ENCODE measurements at places on chromosomes 7 and 10.

DNA sequence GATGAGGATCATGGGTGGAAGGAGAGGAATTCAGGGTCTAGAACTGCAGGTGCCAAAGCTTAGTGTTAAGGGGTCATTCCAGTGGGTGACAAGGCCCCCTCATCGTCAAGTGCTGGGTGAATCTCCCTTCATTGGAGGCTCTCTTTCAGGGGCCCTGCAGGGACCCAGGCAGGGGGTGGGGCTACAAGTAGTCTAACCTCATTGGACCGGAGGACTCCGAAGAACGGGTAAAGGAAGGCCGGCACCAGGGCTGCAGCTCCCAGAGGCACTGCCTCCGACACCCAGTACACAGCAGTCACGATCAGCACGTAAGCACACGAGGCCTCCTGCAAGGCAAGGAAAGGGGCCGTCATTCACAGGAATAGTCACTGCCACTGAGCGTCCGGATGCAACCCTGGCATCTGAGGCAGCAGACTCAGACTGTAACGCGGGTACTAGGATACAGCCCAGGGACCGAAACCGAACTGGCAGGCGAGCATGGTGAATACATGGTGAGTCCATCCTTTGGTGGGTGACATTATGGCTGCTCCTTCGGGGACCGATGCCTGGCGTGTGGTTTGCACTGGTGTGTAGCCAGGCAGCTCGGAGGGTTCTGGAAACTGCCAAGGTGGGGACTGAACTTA, 6.7 kb downstream of the SLC13A4 start:
- no peak for DNase-seq

- no peak for DNase-seq
Measured at GRCh38 chr10:28822719-28823464, 145.6 kb downstream of the BAMBI start.

DNA sequence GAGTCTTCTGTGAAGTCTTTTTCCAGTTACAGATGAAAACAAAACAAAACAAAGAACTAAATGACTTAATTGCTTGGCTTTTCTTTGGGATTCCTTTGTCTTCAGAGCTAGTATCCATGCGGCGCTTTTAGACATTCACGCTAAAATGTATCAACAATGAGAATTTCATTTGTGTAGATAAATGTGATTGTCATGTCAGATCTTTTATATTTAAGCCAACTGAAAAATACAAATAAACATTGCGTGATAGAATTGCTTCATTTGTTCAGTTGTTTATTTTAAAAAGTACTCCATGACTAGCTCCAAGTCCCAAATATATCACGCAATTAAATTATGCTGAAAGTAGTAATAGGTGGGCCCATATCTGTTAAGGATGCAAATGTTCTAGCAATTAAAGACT, 7.9 kb upstream of the ADRB1 start:
- no peak for DNase-seq

DNA sequence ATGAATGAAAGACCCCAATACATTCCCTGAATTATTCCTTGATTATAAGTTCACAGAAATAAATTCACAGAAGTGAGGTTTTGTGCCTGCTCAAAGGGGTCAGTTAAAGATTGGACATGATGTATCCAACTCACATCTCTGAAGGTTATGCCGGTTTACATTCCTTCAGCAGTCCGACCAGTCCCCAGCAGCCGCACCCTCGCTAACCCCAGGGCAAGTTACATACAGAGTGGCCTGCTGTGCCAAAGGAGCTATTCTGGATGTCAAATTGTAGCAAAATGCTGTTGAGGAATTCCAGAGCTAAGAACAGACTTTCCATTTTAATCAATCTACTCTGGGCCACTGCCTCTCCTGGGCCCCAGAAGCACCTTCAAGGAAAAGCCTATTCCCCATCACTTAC, 20.3 kb downstream of the PSAP start:
- DNase-seq = no peak

DNA sequence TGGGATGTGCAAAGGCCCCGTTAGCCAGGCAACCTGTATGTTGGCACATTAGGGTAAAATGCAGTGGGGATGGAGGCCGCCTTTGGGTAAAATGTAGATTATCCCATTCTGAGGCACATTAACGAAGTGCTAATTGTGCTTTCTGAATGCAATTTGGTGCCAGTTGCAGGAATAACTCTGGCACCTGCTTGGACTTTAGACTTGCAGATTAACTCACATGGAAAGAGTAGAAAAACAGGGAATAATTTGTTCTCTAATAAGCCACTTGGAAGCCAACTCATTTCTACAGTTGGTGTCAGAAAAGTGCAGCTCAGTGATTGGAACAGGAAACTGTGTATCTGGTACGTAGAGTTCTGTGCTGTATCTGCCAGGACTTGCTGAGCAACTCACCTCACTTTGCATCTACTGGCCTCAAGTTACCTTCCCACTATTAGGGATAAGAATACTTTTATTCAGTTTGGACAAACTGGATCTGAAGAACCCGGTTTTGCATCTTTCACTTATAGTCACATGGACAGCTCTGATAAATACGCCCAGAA, 377.4 kb upstream of the PODXL start:
- no peak for DNase-seq

DNA sequence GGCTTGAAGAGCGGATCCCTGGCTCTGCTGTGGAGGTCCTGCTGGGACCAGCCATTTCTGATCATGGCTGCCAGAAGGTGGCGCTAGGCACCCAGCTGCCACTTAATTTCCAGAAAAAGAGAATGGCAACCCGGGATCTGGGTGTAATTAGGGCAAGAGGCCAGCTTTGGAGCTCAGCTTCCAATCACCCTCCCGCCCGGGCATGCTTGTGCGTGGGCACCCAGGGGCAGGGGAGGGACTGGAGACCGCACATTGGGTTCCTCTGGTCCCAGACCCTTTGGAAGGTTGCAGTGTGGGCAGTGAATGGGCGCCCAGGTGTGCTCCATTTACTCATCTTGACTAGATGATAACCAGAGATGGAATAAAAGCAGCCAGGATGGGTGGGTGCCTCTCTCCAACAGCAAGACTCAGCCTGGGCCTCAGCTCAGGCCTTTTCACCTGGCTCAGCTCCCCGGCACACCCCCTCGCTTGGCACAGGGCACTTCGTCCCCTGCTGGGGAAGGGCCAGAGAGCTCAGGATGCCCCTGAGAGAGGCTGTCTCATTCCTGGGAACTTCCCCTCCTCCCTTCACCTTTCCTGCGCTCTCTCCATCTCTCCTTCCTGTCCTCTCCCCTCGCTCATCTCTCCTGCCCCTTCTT, 14.7 kb downstream of the FAM241B start:
- peak; percentile 78 for DNase-seq

- DNase-seq = no peak
Measured at GRCh38 chr7:99219985-99220384, 12.1 kb upstream of the KPNA7 start.

DNA sequence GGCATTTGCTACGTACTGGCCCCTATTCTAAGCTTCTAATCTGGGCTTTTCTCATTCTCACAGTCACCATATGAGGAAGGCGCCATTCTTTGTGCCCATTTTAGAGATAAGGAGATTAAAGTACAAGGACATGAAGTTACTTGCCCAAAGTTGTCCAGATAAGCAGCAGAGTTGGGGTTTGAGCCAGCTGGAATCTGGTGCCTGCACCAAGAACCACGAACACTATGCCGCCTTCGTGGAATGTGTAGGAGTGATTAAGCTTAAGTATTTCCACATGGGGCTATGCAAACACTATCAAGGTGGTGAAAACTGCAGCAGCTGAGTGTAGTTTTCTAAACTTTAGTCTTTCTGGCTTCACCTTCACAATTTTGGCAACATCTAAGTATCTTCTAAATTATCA, 342.7 kb upstream of the ETV1 start:
- DNase-seq = no peak

DNA sequence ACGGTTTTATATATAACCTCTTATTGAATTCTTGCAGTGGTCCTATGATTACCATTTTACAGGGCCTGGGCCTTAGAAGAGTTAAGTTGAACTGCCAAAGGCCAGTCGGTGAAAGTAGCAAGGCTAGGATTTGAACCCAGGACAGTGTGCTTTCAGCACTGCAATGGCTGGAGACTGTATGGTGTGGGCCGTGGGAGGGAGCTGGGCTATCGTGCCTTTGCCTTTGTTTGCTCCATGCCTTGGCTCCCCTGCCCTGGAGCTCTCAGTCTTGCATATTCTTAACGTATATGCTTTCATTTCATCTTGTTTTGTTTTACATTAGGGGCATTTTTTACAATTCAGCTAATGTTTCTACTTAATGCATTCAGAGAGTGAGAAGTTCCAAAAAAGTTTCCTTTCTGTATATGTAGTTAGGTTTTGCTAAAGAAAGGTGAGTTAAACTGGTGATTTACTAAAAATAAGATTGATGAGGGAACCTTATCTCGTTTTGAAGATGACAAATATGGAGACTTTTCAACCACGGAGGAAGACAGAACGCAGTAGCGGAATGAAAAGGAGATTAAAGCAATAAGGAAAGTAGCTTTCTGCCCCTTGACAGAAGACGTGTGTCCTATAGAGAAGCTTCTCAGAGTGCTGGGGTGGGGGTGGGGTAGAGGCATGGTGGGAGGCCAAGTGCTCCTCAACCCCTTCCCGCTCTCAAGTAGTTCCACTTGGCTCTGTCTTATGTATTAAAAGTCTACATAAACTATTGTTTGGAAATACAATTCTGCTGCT, 82.5 kb downstream of the RTKN2 start:
- no peak for DNase-seq

DNA sequence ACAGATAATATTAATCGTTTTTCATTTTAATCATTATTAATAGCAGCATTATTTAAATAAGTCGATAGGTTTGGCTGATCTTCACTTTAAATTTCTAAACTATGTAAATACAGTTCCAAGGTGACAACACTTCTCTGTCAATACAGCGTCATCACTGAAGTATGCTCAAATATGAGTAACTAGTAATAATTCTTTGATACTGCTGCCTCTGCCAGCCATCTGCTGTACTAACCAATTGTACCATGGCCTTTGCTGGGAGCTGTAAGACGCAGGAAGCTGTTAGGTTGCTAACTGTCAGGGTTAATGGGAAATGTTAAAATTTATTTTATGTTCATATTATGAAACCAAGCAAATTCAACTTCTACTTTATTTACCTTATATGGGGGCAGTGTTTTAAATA, 1650.5 kb upstream of the LRRTM3 start:
- no peak for DNase-seq

- DNase-seq = no peak
Measured at GRCh38 chr7:3097734-3098133, 54.1 kb upstream of the CARD11 start.

DNA sequence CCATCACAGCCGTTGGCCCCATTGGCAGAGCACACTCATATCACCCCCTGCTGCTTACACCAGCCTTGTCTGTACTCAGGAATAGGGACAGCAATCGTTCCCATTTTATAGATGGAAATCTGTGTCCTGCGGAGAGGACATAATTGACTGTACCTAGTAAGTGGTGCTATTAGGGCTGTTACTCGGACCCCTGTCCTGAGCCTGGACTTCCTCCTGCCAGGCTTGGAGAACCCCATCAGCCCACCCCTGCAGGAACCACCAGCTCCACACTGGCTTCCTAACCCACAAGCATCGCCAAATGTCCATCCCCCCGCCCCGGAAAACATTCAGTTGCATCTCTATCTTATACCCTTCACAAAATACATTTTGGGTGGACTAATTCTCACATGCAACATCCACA, 139.8 kb upstream of the RET start:
- no peak for DNase-seq

- no peak for DNase-seq
Measured at GRCh38 chr7:134690016-134690415, 43.4 kb downstream of the BPGM start.

DNA sequence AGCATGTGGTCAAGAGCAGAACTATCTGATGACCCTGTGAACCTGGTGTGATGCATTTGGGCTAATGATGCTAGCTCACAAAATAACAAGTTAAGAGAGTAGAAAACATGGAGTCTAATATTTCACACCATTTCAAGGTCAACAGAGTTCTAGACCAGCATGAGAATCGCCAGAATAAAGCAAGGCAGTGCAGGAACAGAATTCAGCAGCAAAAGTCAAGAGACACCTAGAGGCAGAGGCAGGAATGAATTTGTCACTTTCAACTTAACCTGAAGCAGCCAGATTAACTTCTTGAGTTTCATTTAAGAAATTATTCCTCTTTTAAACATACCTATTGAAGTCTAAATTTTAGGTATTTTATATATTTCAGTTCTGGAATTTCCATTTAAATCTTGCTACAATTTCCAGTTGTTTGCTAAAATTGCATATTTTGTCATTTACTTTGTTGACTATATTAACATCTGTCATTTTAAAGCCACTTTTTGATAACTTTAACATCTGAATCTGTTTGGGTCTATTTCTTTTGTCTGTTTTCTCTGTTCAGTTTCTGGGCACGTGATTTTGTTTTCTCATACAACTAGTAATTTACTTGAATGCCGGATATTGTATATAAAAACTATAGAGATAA, 44.2 kb upstream of the PRSS58 start:
- DNase-seq = peak; percentile 37

DNA sequence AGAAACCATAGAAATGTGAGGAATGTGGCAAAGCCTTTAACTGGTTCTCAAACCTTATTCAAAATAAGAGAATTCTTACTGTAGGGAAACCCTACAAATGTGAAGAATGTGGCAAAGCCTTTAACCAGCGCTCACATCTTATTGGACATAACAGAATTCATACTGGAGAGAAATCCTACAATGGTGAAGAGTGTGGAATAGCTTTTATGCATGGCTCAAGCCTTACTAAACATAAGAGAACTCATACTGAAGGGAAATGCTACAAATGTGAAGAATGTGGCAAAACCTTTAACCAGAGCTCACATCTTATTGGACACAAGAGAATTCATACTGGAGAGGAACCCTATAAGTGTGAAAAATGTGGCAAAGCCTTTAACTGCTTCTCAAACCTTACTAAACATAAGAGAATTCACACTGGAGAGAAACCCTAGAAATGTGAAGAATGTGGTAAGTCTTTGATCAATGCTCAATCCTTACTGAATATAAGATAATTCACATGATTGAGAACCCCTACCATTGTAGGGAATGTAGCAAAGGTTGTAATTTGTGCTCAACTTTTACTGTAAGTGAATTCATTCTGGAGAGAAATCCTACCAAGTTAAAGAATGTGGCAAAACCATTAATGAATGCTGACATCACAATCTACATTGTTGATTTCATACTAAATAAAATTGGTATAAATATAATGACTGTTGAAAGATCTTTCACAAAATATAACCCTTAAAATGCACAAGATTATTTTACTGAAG, 142.5 kb upstream of the ZNF479 start:
- no peak for DNase-seq

GRCh38 chr7:74063223-74063641, 20.4 kb upstream of the LIMK1 start:
- no peak for DNase-seq

- DNase-seq = peak; percentile 83
Measured at GRCh38 chr7:29988424-29989256, 961 bp downstream of the SCRN1 start.

Data from KBM-7 (cell line).